ENCODE measurements at places on chromosomes 5 and 9. TPM values are rescaled to one million over a fixed set of nuclear protein-coding genes. Genes with fewer than 3 reads are reported as not detected.

Gene PAEP
- not detected for polyA plus RNA-seq

GRCh38 chr5:133938039-133938821 is 30.2 kb downstream of the C5orf15 start:
- no peaks in the 10 kb centered on the region for H3K4me1 ChIP-seq
- no peaks in the 10 kb centered on the region for H3K36me3 ChIP-seq
- no peaks in the 10 kb centered on the region for H3K27me3 ChIP-seq
- no peak for DNase-seq
- H3K4me3 ChIP-seq, result no peak overlapping the region
- no peak overlapping the region for H3K27ac ChIP-seq

Gene STING1
- 63.5 TPM for polyA plus RNA-seq

DNA sequence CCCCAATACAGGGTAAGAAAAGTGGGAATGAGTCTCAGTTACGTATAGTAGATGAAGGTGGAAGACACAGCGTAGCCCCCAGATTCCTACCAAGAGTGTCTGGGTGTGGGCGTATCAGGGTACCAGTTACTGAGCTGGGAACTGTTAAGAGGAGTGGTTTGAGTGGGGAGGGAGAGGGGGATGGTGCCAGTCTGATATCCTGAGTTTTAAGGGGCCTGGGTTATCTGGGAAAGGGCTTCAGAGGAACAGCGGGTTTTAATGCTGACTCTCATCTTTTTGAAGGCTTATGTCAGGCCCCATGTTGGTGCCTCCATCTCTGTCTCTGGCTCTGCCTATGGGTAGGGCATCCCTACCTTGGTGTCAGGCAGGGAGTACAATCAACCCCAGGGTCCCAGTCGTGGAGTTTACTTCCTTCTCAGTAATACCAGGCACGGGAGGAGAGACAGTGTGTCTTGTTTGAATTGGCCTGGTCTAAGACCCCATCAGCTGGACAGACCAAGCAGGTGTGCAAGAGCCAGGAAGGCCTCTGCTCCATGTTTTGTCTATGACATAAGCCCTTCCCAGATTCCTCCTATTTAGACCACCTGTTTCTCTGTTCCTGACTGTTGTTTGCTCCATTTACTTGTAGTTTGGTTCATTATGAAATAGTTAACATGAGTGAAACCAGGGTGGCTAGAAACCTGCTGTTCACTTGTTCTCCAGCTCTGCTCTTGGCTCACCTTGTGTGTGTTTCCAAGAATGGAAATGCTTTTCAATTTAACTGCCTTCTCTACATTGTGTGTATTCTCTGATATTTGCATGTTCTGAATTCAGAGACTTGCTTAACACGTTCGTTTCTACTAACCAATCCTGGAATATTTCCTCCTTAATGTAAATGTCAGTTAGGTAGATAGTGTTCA is 125.6 kb downstream of the DAB2IP start:
- no peak for DNase-seq
- peaks cover 78% of the 10 kb centered on the region for H3K36me3 ChIP-seq
- H3K4me1 ChIP-seq, result no peaks in the 10 kb centered on the region
- peak overlapping the region; percentile 73 for H3K27ac ChIP-seq
- H3K27me3 ChIP-seq, result no peaks in the 10 kb centered on the region

Gene CREBRF
- polyA plus RNA-seq, result 6.6 TPM

DNA sequence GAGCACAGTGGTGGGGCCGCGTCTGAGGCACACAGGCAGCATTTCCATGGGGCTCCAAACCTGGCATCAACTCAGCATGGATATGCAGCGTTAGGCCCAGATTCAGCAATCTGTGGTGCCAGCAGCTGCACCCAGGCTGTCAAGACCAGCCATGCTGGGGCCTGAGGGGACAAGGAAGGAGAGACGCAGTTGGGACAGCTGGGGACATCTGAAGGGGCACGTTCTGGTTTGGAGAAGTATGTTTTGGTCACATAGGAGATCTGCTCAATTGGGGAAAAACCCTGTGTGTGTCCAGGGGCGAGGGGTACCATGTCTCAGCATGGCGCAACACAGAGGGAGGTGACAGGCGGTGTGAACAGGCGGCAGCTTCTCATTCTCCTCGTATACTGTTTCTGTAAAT is 66.6 kb upstream of the ECM2 start:
- H3K27ac ChIP-seq, result no peak overlapping the region
- no peaks in the 10 kb centered on the region for H3K4me1 ChIP-seq
- no peaks in the 10 kb centered on the region for H3K27me3 ChIP-seq
- H3K4me3 ChIP-seq, result no peak overlapping the region
- no peaks in the 10 kb centered on the region for H3K36me3 ChIP-seq

Gene MSX2
- polyA plus RNA-seq, result 0.16 TPM

DNA sequence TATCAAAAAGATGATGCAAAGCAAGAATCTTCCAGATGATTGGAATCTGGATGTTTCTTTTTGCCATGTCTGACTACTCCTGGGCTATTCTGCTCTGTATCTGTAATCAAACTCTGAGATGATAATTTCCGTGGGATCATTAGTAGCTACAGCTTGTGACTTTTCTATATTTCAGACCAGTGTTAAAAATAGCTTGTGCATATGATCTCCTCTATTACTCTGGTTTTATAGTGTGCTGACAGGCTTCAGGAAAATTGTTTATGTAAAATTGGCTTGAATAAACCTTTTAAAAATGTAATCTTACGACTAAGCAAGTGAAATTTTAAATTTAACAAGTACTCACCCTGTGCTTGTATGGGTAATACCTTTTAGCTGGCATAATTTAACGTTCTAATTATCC is 40.4 kb downstream of the NAA35 start:
- H3K4me3 ChIP-seq, result no peak overlapping the region
- peaks cover 66% of the 10 kb centered on the region for H3K36me3 ChIP-seq
- H3K4me1 ChIP-seq, result peaks cover 24% of the 10 kb centered on the region
- H3K27ac ChIP-seq, result no peak overlapping the region
- DNase-seq, result no peak

DNA sequence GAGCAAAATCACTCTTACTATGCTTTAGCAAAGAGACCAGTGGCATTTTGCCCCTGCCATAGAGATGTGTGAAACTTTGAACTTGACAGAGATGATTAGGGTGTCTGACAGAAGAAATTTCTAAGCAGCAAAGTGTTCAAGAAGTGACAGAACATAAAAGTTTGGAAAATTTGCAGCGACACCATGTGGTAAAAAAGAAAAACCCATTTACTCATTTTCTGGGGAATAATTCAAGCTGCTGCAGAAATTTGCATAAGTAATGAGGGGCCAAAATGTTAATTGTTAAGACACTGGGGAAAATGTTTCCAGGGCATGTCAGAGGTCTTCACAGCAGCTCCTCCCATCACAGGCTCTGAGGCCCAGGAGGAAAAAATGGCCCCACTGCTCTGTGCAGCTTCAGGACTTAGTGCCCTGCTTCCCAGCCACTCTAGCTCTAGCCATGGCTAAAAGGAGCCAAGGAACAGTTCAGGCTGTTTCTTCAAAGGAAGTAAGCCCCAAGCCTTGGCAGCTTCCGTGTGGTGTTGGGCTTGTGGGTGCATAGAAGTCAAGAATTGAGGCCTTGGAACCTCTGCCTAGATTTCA is 6.1 kb upstream of the AP3B1 start:
- H3K27ac ChIP-seq, result no peak overlapping the region
- DNase-seq, result no peak
- H3K4me3 ChIP-seq, result no peak overlapping the region
- no peaks in the 10 kb centered on the region for H3K27me3 ChIP-seq

DNA sequence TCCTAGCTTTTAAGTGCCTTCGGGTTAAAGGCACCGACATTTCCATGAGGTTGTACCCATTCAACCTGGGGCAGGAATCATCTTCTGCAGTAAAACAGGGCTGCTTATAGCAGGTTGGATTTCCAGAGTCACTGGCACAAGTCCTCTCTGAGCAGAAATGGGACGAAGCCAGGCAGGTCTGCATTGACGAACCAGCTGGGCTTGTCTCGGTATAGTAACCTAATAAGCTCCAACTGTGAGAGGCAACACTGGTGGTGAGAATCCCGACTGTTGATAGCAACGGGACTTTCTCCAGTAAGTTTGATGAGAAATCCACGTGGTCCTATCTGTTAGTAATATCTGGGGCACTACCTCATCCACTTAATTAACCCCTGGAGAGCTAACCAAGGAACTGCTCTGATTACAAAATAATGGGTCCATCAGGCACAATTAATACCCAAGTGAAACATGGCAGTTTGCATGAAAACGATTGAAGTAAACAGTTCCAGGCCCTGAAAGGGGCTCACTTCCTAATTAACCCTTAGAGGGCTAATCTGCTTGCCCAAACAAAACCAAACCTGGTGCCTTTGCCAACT is 491.0 kb upstream of the C9orf72 start:
- H3K36me3 ChIP-seq, result no peaks in the 10 kb centered on the region
- H3K27ac ChIP-seq, result no peak overlapping the region
- H3K4me3 ChIP-seq, result no peak overlapping the region
- no peaks in the 10 kb centered on the region for H3K27me3 ChIP-seq
- no peak for DNase-seq

- H3K4me3 ChIP-seq, result no peak overlapping the region
- H3K27ac ChIP-seq, result no peak overlapping the region
- DNase-seq, result no peak
- H3K4me1 ChIP-seq, result peaks cover 42% of the 10 kb centered on the region
Measured at GRCh38 chr9:106954974-106955850, 92.2 kb downstream of the ZNF462 start.

Gene PCDHB9
- polyA plus RNA-seq, result not detected

GRCh38 chr5:87850843-87851242 is 417.8 kb downstream of the TMEM161B start:
- H3K36me3 ChIP-seq, result no peaks in the 10 kb centered on the region
- no peak overlapping the region for H3K4me3 ChIP-seq
- no peak overlapping the region for H3K27ac ChIP-seq

Gene OXCT1
- 26.1 TPM for polyA plus RNA-seq

Gene SHISAL2B
- not detected for polyA plus RNA-seq

DNA sequence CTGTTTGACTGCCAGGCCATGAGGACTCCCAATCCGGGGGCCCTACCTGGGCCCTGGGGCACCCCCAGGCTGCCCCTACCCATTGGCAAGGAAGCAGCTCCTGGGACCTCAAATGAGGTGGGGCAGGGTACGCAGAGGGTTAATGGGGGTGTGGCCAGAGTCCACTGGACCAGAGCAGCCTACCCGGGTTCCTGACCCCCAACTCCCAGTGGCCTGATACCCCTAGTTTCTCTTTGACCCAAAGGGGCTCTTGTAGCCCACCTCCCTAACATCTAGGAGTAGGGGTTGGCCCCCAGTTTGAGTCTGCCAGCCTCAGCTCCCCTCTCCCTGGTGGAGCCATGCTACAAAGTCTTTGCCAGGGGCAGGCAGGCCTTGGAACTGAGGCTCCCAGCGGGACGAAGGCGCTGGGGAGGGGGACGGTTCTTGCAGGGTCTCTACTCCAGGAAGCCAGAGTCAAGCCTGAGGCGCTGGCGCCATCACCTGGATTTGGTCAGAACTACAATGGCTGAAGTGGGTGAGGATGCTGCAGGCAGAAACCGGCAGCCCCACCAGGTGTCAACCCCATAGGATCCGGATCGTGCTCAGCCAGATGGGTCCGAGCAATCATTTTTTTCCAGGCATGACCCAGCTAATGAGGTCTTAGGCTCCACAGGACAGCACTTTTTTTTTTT is 8.4 kb upstream of the CERCAM start:
- H3K27me3 ChIP-seq, result peaks cover 42% of the 10 kb centered on the region
- no peak overlapping the region for H3K4me3 ChIP-seq
- DNase-seq, result no peak
- no peaks in the 10 kb centered on the region for H3K36me3 ChIP-seq
- no peak overlapping the region for H3K27ac ChIP-seq
- no peaks in the 10 kb centered on the region for H3K4me1 ChIP-seq

Gene SPINK1
- 537 TPM for polyA plus RNA-seq

Gene LPAR1
- 11.3 TPM for polyA plus RNA-seq

DNA sequence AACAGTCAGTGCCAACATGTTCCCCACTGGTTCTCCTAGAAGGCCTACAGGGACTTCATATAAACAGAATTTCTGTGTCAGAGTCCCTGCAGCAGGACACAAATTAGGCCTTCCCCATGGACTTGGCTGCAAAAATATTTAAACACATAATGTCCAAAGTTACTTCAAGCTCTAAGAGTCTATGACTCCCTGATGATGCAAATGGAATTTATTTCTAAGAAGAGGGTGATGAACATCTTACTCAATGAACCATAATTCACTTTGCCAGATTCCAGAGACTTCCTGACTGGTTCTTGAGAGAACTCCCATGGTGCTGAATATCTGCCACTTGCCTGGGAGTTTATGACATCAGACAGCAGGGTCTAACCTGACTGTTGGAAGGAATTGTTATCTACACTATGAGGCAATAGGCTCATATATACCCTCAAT is 32.7 kb upstream of the ADRA1B start:
- H3K27ac ChIP-seq, result no peak overlapping the region
- DNase-seq, result no peak
- H3K36me3 ChIP-seq, result no peaks in the 10 kb centered on the region
- no peaks in the 10 kb centered on the region for H3K4me1 ChIP-seq
- H3K4me3 ChIP-seq, result no peak overlapping the region

DNA sequence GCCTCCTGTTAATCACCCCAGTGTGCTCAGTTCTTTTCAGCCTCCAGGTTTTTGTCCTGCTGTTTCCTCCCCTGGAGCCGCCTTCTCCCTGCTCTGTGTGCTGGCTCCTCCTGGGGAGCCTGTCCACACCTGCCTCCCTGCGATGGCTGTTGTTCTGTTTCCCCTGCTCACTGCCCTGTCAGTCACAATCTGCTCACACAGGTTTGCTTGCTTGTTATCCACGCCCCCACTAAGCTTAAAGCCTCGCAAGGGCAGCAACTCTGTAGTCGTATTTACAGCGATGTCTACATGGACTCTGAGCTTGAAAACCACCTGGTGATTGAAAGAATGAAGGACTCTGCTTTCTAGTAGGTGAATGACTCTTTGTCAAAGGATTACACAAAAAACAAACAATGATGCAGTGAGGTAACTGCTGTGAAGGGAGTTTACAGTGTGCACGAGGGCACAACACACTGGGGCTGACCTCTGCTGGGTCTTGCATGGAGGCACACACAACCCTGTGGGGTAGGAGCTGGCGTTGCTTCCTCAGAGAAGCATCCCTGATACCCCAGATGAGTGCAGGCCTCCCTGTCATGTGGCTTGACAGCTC is 39.6 kb upstream of the TEX48 start:
- DNase-seq, result no peak
- H3K36me3 ChIP-seq, result no peaks in the 10 kb centered on the region
- H3K4me3 ChIP-seq, result no peak overlapping the region

DNA sequence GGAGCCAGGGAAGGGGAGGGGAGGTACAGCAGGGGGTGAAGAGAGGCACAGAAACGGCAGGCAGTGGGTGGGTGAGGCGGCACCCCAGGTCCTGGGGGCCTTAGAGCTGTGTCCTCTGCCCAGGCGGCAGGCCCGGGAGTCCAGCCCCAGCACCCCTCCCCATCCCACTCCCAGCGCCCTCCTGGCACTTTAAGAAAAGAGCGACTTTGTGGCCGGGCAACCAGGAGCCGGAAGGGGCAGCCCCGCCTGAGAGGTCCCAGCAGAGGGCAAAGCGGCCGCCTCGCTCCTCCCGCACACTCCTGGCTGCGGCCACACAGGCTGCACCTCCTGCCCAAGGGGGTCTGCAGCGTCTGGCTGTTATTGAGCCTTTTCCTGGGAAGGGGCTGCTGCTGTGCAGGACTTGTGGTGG is 42.6 kb downstream of the NACC2 start:
- no peaks in the 10 kb centered on the region for H3K27me3 ChIP-seq
- peak overlapping the region; percentile 56 for H3K4me3 ChIP-seq
- H3K4me1 ChIP-seq, result peaks cover 92% of the 10 kb centered on the region

GRCh38 chr5:42228279-42228678 is 195.0 kb upstream of the GHR start:
- no peaks in the 10 kb centered on the region for H3K4me1 ChIP-seq
- no peak overlapping the region for H3K27ac ChIP-seq
- no peak overlapping the region for H3K4me3 ChIP-seq
- no peaks in the 10 kb centered on the region for H3K27me3 ChIP-seq
- no peaks in the 10 kb centered on the region for H3K36me3 ChIP-seq

Gene NDUFAF2
- polyA plus RNA-seq, result 39.0 TPM

Data from sigmoid colon (tissue), 7 donors.